ENCODE measurements at places on chromosomes 7 and 10.

GRCh38 chr10:86592413-86592812, 61.9 kb upstream of the OPN4 start:
- DNase-seq, result peak; percentile 52

GRCh38 chr10:119549247-119549999, 6.9 kb upstream of the RGS10 start:
- no peak for DNase-seq

DNA sequence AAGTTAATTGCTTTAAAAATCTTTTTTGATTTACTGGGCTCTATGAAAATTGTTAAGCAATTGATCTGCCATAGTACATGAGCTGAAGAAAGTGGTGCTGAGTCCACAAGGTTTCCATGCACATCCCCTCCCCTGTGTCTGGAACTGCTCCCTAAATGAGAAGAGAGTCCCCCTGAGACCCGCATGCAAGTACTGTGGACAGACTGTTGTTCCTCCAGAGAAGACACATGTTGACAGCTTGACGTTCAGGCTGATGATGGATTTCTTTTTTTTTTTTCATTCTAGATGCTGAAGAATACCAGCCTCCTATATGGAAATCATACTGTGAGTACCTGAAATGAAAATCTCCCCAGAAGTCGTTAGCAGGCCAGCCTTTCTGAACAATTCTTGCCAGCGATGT, 159.8 kb downstream of the CHN2 start:
- no peak for DNase-seq

GRCh38 chr7:70346844-70347462, 748.7 kb downstream of the AUTS2 start:
- no peak for DNase-seq

- no peak for DNase-seq
Measured at GRCh38 chr7:4845740-4846142, 16.1 kb downstream of the PAPOLB start.

DNA sequence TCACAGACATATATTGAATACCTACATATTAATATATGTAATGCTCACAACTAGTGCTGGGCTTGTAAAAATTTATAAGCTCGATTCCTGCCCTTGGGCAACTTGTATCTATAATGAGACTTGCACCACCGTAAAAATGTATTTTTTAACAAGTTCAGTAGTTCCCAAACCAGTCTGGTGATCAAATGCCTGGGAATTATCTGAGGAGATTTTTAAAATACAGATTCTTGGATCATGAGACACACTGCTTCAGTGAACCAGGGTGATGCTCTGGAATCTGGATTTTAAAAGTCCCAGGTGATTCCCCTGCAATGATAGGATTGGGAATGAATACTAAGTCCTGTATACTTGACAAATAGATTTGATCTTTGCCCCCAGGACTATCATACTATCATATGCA, 4.3 kb upstream of the MICU1 start:
- no peak for DNase-seq

GRCh38 chr7:99105756-99106155, 38.2 kb downstream of the SMURF1 start:
- no peak for DNase-seq

DNA sequence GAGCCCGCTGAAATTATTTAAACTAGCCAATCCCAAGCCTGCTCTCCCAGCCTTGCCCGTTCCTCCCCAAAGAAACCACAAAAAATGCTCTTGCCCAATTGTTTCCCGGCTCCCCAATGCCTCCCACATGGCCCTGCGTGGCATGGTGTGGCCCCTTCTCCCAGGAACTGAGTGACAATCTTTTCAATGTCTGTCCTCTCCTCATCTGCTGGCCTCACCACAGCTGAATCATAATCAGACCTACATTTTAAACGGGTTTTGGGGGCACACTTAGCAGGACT, 201.5 kb downstream of the PRPF18 start:
- no peak for DNase-seq

DNA sequence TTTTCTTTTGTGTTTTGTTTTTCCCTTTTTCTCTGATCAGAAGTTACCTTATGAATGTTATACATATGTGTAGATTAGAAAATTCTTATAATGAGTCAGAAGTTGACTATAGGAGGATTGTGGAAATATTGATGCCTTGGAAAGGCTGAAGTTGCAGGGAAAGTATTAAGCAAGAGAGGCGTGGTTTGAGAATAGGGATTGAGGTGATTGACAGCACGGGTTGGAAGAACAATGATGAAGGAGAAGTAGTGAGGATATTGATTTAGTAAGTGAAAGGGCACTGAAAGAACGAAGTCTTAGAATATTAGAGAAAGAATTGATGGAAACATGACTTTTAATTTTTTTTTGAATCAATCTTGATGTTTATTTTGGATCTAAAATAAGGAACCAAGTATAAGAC, 176.0 kb downstream of the EXOC4 start:
- no peak for DNase-seq

DNA sequence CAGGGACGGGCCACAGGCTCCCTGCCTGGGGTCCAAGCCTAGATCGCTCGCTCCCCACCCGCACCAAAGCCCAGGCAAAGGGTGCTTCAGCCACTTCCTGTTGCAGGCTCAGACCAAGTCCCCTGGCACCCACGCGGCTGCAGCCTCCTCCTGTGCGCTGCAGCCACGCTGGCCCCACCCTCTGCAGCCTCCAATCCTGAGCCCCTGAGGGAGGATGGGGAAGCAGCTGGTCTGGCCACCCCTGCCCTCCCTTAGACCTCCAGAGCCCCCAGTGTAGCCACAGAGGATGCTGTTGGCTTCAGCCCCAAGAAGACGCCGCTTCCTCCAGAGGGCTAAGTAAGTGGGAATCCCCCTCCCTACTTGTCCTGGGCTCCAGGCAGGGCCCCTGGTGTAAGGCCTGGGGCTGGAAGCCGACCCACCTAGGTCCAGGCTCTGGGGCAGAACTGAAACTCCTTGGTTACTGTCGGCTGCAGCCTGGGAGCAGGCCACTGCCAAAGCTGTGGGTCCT, 9.4 kb downstream of the LIMK1 start:
- DNase-seq, result no peak

- DNase-seq, result no peak
Measured at GRCh38 chr10:26334232-26334931, 103.8 kb upstream of the APBB1IP start.
